ENCODE measurements at places on chromosomes 3 and 15.

DNA sequence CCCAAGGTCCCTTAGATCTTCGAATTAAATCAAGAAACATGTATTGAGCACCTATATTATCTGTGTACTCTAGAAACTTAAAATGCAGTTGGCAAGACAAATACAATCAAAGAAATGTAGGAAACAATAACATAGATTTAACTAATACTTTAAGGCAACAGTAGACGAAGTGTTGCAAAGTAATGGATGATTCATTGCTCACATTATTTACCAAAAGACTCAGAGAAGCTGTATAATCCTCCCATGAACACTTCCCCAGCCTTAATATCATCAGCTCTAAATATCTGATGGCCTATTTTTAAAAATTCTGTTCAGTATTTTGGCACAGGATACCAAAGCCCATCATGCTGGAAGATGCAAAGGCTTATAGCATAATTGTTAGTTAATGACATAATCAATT is 272.1 kb upstream of the TTC14 start:
- no peak for DNase-seq

- DNase-seq = no peak
These were observed 51.8 kb downstream of the CHD2 start for GRCh38 chr15:92951800-92952457.

GRCh38 chr3:144915202-144915601 is 943.6 kb downstream of the DIPK2A start:
- no peak for DNase-seq

- DNase-seq = no peak
These were observed 477.8 kb upstream of the RGMA start for GRCh38 chr15:93566762-93567161.

DNA sequence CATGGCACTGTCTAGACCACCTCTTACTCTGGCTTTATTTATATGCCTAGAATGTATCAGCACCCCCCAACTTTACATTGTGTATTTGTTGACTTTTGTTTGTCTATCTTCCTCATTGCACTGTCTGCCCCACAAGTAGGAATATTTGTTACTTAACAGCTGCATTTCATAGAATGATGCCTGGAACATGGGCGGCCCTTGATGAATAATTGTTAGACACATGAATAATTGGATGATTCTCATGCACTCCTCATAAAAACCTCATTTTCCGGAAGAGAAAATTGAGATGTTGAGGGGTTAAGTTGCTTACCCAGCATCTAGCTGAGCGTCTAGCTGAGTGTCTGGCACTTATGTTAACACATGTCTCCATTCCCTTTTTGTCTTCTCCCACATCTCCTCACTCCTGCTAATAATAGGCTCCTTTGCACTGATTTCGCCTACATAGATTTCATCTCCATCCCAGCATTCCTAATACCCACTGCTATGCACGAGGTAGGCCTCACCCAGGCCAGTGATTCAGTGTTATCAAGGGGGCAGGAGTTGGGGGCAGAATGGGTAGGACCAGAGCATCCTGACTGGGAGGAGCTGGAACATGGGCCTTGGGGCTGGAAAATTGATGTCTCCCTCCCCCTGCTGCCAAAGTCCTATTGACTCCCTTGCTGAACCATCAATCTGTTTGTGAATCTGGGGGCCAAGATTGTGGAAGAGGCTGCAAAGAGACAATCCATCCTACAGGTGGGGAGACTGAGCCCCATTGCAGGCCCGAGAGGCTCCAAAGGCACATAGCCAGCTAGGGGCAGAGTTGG is 7.8 kb upstream of the WNT7A start:
- no peak for DNase-seq

DNA sequence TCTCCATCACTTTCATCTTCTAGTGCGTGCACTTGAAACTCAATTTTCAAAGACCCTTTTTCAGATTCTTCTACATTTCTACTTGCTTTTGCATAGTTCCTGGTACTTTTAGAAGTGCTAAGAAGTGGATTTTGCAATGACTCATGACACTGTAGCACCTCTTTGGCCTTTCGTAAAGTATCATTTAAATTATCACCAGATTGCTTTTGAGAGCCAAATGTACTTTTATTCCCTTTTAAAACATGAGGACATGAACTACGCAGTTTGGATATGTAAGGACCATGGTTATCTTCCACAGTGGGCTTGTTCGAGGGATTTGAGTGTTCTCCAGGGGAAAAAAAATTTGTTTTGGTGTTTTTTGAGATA is 40.5 kb downstream of the ZNF106 start:
- DNase-seq = no peak

- DNase-seq = no peak
These were observed 46.6 kb upstream of the ATP2B2 start for GRCh38 chr3:10551821-10552630.

DNA sequence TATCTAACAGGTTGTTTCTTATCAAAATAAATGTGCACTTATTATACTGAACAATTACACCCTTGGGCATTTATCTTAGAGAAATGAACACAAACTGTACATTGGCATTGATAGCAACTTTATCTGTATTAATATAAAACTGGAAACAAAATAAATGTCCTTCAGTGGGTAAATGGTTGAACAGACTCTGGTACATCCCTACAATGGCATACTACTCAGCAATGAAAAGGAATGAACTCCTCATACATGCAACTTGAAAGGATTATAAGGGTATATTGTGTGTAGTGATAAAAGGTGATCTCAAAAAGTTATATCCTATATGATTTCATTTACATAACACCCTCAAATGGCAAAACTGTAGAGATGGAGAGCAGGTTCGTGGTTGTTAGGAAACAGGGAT is 23.7 kb upstream of the DLG1 start:
- DNase-seq = no peak

- no peak for DNase-seq
These were observed at the start of gene DRD3 for GRCh38 chr3:114178770-114179368. Gene DRD3 (minus strand): TSS chr3:114179052. CDS start chr3:114171992, 7,060 bp downstream.
